ENCODE measurements at places on chromosomes 1 and 21.

DNA sequence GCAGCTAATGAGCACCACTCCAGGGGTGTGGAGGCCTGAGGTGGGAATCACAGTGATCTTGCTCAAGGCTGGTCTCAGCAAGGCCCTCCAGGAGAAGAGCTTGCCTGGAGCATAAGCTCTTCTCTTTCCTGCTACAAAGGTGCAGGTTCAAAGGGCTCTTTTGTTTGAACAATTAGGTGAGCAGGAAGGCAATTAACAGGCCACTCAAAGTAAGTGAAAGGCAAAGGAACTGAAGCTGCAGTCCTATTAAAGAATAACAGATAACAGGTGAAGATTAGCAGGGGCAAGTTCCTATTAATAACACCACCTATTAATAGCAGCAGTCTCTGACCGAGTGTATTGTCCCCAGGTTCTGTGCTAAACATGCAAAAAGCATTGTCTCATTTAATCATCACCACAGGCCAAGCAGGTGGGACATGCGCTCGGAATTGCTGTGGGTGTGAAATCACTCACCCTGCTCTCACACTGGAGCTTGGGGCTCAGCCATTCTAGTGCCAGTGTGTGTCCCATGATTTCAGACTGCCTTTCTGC, 113.8 kb downstream of the RHOU start:
- DNase-seq: peak; percentile 65

DNA sequence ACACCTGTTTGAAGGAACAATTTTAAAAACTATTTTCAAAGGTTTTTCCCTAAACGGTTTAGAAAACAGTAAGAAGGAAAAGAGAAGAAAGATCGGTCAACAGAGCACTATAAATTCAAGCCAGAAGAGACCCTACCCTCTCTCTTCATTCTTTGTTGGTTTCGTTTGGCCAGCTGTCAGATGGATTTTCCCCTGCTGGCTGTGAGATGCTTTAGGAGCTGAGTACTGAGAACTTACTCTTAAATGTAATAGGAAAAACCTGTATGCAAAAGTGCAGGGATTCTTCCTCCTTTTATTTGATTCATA, 1.3 kb upstream of the TXNIP start:
- no peak for DNase-seq

DNA sequence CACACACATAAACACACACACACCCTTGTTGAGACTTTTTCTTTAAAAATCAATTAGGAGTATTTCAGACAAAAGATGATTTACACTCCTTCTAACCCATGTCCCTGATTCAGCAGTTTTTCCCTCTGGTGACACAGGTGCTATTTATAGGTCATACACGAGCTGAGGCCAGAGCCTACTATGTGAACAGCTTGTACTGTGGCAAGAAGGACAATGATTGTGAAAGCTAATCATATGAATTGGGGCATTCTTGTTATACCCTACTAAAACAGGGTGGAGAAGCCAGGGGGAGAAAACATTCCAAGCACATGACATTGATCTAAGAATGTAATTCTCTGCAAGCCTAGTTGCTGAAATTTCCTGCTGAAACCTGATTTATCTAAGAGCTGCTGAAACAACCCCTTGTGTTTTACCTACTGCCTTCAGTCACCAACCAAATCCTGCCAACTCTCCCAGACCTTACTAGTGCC, 60.3 kb downstream of the XCL1 start:
- no peak for DNase-seq

GRCh38 chr1:62794053-62794452, 10.1 kb downstream of the ATG4C start:
- no peak for DNase-seq

DNA sequence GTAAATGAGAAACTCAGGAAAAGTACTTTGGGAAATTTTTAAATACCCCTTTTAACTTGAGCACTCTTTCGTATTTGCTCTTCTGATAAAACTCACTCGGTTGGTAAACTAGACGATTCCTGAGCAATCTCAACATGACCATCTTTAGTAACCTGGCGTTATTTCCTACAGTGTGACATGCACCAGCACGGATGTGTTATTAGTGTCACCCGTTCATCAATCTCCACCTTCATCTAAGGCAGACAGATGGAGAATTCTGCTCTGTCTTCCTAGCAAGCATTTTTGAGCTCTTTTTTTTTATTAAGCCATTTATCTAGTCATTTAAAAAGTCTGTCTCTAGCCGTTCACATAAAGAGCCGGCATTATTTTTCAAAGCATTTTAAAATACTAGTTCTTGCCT, 155.2 kb downstream of the DISP1 start:
- DNase-seq: no peak

DNA sequence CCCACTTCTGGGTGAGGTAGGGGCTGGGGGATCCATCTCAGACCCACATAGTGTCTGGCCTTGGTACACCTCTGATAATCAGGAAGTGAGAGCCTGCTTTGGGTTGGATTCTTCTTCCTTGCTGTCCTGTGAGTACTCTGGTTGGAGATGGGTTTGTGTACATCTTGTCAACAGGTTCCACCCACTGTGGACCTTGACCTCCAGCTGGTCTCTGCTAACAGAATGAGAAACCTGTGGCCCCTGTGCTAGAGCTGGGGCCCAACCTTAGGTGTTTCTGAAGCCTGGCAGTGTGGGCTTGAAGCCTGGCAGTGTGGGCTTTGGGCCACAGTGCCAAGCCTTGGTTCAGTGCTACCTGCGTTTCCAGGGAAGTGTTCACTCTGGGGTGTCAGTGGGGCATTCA, 2.6 kb downstream of the ZBTB48 start:
- no peak for DNase-seq

DNA sequence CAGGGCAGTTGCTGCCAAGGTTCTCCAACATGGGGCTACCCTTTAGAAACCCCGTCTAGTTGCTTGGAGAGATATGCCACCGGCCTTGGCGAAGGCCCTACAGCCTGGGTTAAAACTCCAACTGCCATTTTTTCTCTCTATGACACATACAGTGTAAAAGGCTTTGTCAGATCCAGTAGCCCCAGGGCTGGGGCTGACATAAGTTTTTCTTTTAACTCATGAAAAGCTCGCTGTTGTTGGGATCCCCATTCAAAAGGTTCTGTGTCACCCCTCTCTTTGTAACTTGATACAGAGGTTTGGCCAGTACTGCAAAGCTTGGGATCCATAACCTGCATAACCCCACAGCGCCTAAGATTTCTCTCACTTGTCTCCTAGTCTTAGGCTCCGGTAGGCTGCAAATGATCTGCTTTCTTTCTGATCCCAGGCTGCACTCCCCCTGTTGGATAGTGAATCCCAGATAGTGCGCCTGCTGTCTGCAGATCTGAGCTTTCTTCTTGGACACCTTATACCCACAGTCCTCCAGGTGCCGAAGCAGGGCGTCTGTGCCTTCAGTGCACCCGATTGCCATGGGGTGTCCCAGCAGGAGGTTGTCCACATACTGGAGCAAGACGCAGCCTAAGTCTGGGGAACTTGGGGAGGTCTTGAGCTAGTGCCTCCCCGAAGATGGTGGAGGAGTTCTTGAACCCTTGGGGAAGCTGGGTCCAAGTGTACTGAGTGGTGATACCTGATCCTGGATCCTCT, 406.2 kb downstream of the TGFB2 start:
- no peak for DNase-seq

DNA sequence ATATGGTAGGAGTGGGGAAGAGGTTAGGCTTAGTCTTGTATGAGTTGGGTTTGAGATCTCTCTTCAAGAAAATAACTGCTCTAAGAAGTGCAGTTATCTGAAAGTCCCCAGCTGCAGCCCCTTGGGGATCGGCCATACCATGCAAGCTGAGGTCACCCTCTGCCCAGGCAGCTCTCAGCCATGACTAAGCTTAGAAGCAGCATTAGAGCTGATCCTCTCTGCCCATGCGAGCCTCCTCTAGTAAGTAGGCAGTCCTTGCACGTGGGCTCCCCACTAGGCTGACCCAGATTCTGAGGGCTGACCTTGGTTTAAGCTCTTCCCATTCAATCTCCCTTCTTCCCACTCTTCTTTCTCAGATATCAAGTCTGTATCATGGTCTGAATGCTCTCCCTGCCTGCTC, 121.0 kb upstream of the UBE2U start:
- no peak for DNase-seq

DNA sequence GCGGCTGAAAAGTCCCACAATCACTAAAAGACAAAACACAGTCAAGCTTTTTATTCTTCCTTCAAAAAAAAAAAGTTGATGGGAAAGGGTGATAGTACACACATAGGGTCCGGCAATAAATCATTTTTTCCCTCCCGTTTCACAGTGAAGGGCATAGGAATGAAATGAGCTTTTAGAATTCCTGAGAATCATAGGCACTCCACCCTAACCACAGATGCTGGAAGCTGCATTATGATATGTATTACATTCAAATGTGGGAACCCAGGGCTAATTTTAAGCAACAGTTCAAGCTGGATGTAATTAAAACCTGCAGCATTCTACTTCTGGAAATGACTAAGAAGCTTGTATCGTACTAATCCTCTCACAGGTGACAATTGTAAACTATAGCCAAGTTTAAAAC, 75.7 kb upstream of the KCNJ15 start:
- no peak for DNase-seq

Data from NCI-H774 (cell line).